ENCODE measurements at places on chromosomes 11 and 22. TPM values are rescaled to one million over a fixed set of nuclear protein-coding genes. Genes with fewer than 3 reads are reported as not detected.

OR2D2 gene
- not detected for total RNA-seq

RAG2 gene
- not detected for total RNA-seq

BTBD10 gene
- 68.4 TPM for total RNA-seq

ILK gene
- total RNA-seq: 120 TPM

OR52I1 gene
- not detected for total RNA-seq

P4HA3 gene
- total RNA-seq: 2.5 TPM

TSGA10IP gene
- total RNA-seq: not detected

PIK3IP1 gene
- 0.09 TPM for total RNA-seq

IL10RA gene
- 0.09 TPM for total RNA-seq

DEPDC7 gene
- 10.5 TPM for total RNA-seq

RBMXL2 gene
- total RNA-seq: not detected

KRTAP5-1 gene
- total RNA-seq: not detected

MUC6 gene
- not detected for total RNA-seq

TAF10 gene
- 57.0 TPM for total RNA-seq

NPTXR gene
- 1.5 TPM for total RNA-seq

PGR gene
- total RNA-seq: not detected

DEUP1 gene
- total RNA-seq: not detected

ALDH3B1 gene
- total RNA-seq: 5.8 TPM

TMPRSS6 gene
- total RNA-seq: not detected

OR5I1 gene
- total RNA-seq: not detected

OVCH2 gene
- not detected for total RNA-seq

CRYBB3 gene
- total RNA-seq: not detected

PANX3 gene
- total RNA-seq: not detected

OR5P2 gene
- total RNA-seq: not detected

CCDC87 gene
- not detected for total RNA-seq

APBB1 gene
- total RNA-seq: 6.7 TPM

LRP4 gene
- 1.7 TPM for total RNA-seq

KDELR3 gene
- 18.5 TPM for total RNA-seq

MAJIN gene
- not detected for total RNA-seq

KRTAP5-8 gene
- not detected for total RNA-seq

TH gene
- total RNA-seq: not detected

PHLDB1 gene
- 36.8 TPM for total RNA-seq

SLC22A25 gene
- not detected for total RNA-seq

CCDC73 gene
- total RNA-seq: not detected

BCO2 gene
- total RNA-seq: 0.11 TPM

LYVE1 gene
- total RNA-seq: not detected

TSSK2 gene
- not detected for total RNA-seq

MMP11 gene
- total RNA-seq: 4.2 TPM

ETS1 gene
- 70.7 TPM for total RNA-seq

TMX2 gene
- total RNA-seq: 161 TPM

UBASH3B gene
- total RNA-seq: under 0.01 TPM

SUSD2 gene
- total RNA-seq: 0.29 TPM

BACE1 gene
- total RNA-seq: 14.8 TPM

CTSF gene
- total RNA-seq: 7.5 TPM

HPX gene
- not detected for total RNA-seq

OR10G7 gene
- not detected for total RNA-seq

APOBEC3H gene
- not detected for total RNA-seq

PLAAT4 gene
- total RNA-seq: 18.3 TPM

CCDC188 gene
- total RNA-seq: 0.51 TPM

TMEM25 gene
- 8.7 TPM for total RNA-seq

RHOG gene
- 13.4 TPM for total RNA-seq
